Stimulated activated CD4-positive, alpha-beta T cell treated with anti-CD3 and anti-CD28 coated beads, TNF-alpha, amount 100 ng/mL, for 1 hour (primary cell): ENCODE measurements at places on chromosomes 16 and 17.

DNA sequence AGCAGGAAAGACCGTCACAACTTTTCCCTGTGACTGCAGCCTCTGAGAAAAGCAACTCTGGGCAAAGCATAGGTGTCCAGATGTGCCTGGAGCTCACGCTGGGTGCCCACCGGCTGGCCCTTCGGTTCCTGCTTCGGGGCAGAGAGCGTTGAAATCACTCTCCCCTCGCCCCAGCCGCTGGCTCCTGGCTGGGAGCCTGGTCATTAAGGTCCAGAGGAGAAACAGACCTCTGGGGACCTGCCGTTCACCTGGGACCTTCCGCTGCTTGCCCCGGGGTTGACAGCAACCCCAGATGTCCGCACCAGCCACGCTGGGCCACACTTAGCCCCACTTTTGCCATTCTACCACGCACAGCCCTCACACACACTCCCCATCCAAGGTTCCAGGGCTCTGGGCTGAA, 13.1 kb downstream of the MRM3 start:
- DNase-seq: no peak

DNA sequence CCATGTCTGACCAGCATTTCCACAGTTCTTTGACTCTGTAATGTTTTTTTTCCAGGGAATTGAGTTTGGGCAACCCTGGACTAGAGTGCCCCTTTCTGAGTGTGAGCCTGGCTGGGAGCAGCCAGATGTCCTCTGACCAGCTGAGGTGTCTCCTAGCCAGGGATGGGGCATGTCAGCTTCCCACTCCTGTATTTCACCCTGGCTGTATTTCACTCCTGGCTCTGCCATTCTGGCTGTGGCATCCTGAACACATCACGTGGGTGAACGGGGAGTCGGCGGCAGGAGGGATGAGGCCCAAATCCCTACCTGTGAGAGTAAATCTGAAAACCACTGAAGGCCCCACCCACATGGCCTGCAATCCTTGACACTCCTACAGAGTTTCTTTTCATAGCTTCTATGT, 31.3 kb downstream of the KDM8 start:
- no peak for DNase-seq

- no peak for DNase-seq
These were observed 233.8 kb downstream of the MAP2K4 start for GRCh38 chr17:12254460-12254859.

DNA sequence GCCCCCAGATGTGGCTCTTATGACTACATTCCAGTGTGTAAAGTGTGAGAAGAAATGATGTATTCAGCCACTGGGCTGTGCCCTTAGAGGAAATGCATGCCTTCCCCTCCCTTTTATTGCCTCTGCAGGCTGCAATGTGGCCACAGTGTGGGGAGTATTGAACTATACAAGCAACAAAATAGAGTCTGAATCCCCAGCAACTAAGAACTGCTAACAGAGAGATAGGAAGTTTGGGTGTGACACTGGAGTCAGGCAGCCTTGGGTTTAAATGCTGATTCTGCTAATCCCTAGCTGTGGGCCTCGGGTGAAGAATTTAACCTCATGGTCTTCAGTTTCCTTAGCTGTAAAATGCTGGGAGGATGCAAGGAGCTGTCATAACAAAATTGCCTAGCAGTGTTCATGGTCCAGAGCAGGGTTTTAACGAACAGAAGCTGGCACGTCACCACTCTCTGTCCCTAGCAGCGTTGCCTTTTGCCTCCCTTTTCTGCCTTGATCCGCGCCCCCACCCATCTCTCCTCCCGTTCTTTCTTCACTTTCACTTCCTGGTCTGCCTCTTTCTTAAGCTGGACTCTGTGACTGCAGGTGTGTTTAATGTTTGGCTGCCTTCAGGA, 50.3 kb downstream of the KPNA2 start:
- DNase-seq: no peak

DNA sequence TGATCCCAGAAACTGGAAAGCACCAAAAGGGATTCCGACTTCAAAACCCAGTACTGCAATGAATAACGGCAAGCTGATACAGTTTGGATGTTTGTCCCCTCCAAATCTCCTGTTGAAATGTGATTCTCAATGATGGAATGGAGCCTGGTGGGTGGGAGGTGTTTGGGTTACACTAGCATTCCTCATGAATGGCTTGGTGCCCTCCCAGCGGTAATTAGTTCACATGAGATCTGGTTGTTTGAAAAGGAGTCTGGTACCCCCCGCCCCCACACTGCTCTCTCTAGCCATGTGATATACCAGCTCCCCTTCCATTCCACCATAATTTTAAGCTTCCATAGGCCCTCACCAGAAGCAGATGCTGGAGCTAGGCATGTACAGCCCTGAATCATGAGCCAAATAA, 40.1 kb downstream of the RANBP10 start:
- DNase-seq: no peak
